Breast epithelium (tissue), 4 donors: ENCODE measurements at places on chromosomes 1 and 21. TPM values are rescaled to one million over a fixed set of nuclear protein-coding genes. Genes with fewer than 3 reads are reported as not detected.

DNA sequence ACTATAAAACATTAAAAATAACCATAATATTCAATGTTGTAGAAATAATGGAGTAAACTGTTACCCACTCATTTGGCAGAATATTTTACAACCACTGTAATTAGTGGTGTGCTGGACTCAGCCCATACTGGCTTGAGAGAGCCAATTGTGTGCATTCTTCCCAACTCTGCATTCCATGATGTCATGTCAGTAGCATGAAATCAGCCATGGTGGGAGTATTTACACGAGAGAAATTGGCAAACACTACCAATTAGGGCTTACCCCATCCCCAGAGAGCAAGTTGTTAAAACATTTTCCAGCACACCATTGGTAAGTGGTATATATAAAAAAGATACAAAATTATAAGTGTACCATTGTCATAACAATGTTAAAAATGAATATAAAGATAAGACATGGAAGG lies 19.1 kb upstream of the QSOX1 start:
- no peaks in the 10 kb centered on the region for H3K4me1 ChIP-seq
- H3K36me3 ChIP-seq, result no peaks in the 10 kb centered on the region
- no peak overlapping the region for H3K27ac ChIP-seq
- DNase-seq, result no peak
- H3K4me3 ChIP-seq, result no peak overlapping the region

GRCh38 chr1:86708920-86709319 lies 4.5 kb downstream of the SH3GLB1 start:
- H3K27ac ChIP-seq, result no peak overlapping the region
- H3K36me3 ChIP-seq, result no peaks in the 10 kb centered on the region
- H3K4me1 ChIP-seq, result no peaks in the 10 kb centered on the region
- H3K4me3 ChIP-seq, result no peak overlapping the region

- H3K27ac ChIP-seq, result peak overlapping the region; percentile 1
- DNase-seq, result no peak
- H3K36me3 ChIP-seq, result no peaks in the 10 kb centered on the region
- H3K27me3 ChIP-seq, result no peaks in the 10 kb centered on the region
- H3K4me3 ChIP-seq, result peak overlapping the region; percentile 19
Measured at GRCh38 chr1:59316497-59317128, 19.7 kb downstream of the FGGY start.

DNA sequence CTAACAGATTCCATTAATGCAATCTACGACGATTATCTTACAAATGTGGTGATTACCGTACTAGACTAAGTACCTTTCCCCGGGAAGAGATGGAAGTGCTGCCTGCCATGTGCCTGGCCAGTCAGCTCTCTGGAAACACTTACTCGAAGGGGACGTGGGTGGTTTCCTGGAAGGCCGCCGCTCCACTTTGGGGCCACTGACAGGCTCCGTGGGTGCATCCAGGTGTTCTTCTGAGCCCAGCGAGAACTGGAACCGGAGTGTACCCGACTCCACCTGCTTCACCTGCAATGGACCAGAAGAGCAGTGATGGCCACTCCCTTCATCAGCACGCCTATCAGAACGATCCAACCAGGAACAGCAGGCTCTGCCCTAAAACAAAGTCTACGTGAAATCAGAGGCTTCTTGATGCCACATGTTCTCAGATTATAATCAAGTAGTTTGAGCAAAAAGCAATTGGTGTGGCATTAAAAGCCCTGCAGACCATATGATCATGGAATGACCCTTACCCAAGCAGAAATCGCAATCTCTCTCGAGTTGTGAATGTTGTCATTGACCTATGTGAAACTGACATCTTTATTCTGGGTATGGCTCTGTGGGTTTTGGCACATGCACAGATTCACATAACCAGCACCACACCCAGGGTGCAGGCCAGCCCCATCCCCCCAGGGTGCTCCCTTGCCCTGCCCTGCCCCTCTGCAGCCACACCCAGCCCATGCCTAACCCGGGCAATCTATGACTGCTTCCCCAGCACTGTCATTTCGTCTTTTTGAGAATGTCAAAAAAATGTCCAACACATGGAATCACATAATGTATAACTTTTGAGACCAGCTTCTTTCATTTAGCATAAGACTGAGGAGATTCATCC lies 64.5 kb downstream of the NPHP4 start:
- H3K4me1 ChIP-seq, result no peaks in the 10 kb centered on the region
- no peak for DNase-seq
- no peak overlapping the region for H3K27ac ChIP-seq
- no peaks in the 10 kb centered on the region for H3K27me3 ChIP-seq

GRCh38 chr1:21317035-21317689 lies 26.9 kb upstream of the ECE1 start:
- no peaks in the 10 kb centered on the region for H3K27me3 ChIP-seq
- H3K4me1 ChIP-seq, result peaks cover 21% of the 10 kb centered on the region
- no peak for DNase-seq
- H3K36me3 ChIP-seq, result no peaks in the 10 kb centered on the region
- peak overlapping the region; percentile 94 for H3K27ac ChIP-seq

- H3K4me3 ChIP-seq, result no peak overlapping the region
- no peaks in the 10 kb centered on the region for H3K4me1 ChIP-seq
- H3K27ac ChIP-seq, result no peak overlapping the region
- H3K27me3 ChIP-seq, result no peaks in the 10 kb centered on the region
- H3K36me3 ChIP-seq, result no peaks in the 10 kb centered on the region
Measured at GRCh38 chr1:220579317-220579716, 51.4 kb downstream of the MARK1 start.

DNA sequence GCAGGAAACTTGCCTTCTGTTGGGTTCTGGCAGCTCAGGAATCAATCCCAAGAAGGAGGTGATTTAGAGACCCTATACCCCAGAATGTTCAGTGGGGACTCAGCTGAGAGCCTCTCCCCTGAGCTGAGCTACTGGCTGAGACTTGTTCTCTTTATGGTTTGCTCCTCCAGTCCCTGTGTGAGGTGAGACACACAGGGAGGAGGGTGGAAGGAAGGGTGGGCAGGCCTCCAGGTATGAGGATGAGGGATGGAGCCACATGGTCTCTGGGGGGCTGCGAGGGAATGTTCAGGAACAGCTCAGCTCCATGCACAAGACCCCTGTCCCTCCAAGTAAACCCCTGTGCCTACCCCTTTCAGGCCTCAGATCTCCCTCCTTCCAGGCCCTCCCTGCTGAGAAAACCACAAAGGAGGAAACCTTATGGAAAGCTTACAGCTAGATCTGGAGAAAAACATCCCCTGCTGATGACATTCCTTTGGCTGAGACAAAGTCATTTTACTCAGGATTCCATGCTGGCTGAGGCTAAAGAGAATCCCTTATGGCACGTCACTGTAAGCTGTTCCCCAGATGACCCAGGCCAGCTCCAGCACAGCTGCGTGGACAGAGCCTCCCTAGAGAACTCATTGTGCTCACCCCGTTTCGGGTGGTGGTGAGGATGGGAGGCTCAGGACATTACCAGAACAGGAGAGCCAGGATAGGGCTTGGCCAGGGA lies 91.5 kb upstream of the IPO9 start:
- H3K4me1 ChIP-seq, result peaks cover 2% of the 10 kb centered on the region
- no peak for DNase-seq
- H3K27ac ChIP-seq, result peak overlapping the region; percentile 57
- H3K27me3 ChIP-seq, result no peaks in the 10 kb centered on the region
- no peak overlapping the region for H3K4me3 ChIP-seq

DNA sequence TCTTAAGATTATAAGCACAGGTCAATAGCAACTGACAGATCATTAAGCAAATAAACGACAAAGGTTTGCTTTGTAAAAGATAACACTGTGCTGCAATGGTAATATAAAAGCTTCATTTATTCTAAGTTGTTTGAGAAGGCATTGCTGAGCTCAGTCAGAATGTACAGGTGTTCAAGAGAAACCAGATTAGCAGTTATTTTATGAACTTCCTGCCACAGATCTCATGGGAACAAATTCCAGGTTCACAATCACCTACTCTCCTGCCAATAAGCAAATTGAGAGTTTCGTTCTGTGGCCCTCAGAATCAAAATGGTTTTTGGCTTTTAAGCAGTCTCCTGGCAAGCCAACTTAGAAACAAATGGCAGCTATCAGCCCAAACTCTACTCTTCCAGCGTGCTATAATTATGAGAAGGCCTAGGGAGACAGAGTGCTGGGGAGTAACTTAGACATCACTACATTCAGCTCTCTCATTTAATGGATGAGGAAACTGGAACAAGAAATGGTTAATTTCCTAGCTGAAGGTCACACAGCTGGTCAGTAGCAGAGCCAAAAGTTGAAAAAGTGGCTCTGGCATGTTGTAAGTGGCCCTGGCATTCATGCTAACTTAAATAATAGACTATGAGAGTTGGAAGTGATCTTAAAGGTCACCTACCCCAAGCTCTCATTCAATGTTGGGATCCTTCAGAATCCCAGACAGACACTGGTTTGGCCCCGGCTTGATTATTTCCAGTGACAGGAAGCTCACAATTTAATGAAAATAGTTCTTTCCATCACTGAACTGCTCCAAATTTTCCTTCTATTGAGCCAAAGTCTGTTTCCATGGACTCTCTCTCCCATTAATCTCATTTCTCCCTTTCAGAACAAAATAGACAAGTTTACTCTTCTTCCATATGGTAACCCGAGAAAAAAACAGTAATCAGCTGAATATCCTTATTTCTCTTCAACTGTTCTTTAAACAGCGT lies 82.6 kb upstream of the EDEM3 start:
- H3K27me3 ChIP-seq, result no peaks in the 10 kb centered on the region
- H3K27ac ChIP-seq, result peak overlapping the region; percentile 73
- H3K36me3 ChIP-seq, result no peaks in the 10 kb centered on the region
- DNase-seq, result no peak

- H3K27ac ChIP-seq, result no peak overlapping the region
- H3K27me3 ChIP-seq, result no peaks in the 10 kb centered on the region
- no peak overlapping the region for H3K4me3 ChIP-seq
- no peaks in the 10 kb centered on the region for H3K36me3 ChIP-seq
- peak; percentile 40 for DNase-seq
- H3K4me1 ChIP-seq, result no peaks in the 10 kb centered on the region
Measured at GRCh38 chr21:46008893-46009621, 27.5 kb downstream of the COL6A1 start.

- H3K27ac ChIP-seq, result no peak overlapping the region
- H3K4me1 ChIP-seq, result no peaks in the 10 kb centered on the region
- H3K27me3 ChIP-seq, result no peaks in the 10 kb centered on the region
- no peaks in the 10 kb centered on the region for H3K36me3 ChIP-seq
- no peak for DNase-seq
- H3K4me3 ChIP-seq, result no peak overlapping the region
Measured at GRCh38 chr1:49036700-49037099, 260.0 kb upstream of the BEND5 start.

GRCh38 chr1:210239349-210240111 lies 6.9 kb downstream of the SERTAD4 start:
- no peak overlapping the region for H3K4me3 ChIP-seq
- H3K36me3 ChIP-seq, result no peaks in the 10 kb centered on the region
- no peaks in the 10 kb centered on the region for H3K27me3 ChIP-seq
- peak overlapping the region; percentile 2 for H3K27ac ChIP-seq
- no peaks in the 10 kb centered on the region for H3K4me1 ChIP-seq
- no peak for DNase-seq

DNA sequence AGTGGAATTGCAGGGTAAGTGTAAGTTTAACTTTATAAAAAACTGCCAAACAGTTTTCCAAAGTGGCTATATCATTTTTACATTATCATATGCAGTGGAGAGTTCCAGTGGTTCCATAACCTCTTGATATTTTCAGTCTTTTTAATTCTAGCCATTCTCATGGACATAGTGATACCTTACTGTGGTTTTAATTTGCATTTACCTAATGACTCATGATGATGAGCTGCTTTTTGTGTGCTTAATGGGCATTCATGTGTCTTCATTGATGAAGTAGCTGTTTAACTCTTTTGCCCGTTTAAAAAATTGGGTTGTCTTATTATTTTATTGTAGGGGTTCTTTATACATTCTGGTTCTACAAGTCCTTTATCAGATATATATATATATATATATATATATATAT lies 29.4 kb downstream of the SNX27 start:
- no peak for DNase-seq
- no peak overlapping the region for H3K4me3 ChIP-seq
- no peaks in the 10 kb centered on the region for H3K27me3 ChIP-seq
- no peak overlapping the region for H3K27ac ChIP-seq

- H3K36me3 ChIP-seq, result no peaks in the 10 kb centered on the region
- H3K4me3 ChIP-seq, result no peak overlapping the region
- H3K4me1 ChIP-seq, result no peaks in the 10 kb centered on the region
- no peaks in the 10 kb centered on the region for H3K27me3 ChIP-seq
Measured at GRCh38 chr1:117359561-117360289, 7.5 kb upstream of the MAN1A2 start.

- no peak for DNase-seq
- no peaks in the 10 kb centered on the region for H3K4me1 ChIP-seq
- H3K27ac ChIP-seq, result no peak overlapping the region
- H3K36me3 ChIP-seq, result no peaks in the 10 kb centered on the region
Measured at GRCh38 chr1:151581451-151581850, 30.4 kb upstream of the SNX27 start.

- H3K36me3 ChIP-seq, result no peaks in the 10 kb centered on the region
- no peak overlapping the region for H3K4me3 ChIP-seq
- no peak for DNase-seq
- H3K4me1 ChIP-seq, result no peaks in the 10 kb centered on the region
Measured at GRCh38 chr1:34688006-34688741, 66.7 kb upstream of the GJB5 start.

GRCh38 chr1:186605762-186606350 lies 74.4 kb downstream of the PTGS2 start:
- H3K27me3 ChIP-seq, result no peaks in the 10 kb centered on the region
- no peaks in the 10 kb centered on the region for H3K36me3 ChIP-seq
- H3K27ac ChIP-seq, result no peak overlapping the region
- no peaks in the 10 kb centered on the region for H3K4me1 ChIP-seq
- no peak overlapping the region for H3K4me3 ChIP-seq
- no peak for DNase-seq

DNA sequence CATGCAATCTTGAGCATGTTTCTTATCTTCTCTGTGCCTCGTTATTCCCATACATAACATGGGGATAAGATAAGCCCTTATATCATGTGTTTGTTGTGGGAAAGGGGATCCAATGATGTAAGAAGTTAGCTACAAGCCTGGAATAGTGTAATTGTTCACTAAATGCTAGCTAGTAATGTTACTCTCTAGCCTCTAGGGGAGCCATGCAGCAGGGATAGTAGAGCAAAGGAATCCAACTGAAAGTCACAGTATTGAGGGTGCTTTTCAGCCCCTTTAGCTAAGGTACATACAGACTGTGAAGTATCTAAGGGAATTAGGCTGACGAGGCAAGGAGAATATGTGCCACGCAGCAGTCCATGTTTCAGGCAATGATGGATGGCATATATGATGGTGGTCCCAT lies 46.9 kb downstream of the IL23R start:
- no peaks in the 10 kb centered on the region for H3K4me1 ChIP-seq
- H3K27ac ChIP-seq, result no peak overlapping the region
- DNase-seq, result no peak
- no peaks in the 10 kb centered on the region for H3K36me3 ChIP-seq

- no peak overlapping the region for H3K27ac ChIP-seq
- no peak for DNase-seq
- H3K27me3 ChIP-seq, result no peaks in the 10 kb centered on the region
- H3K36me3 ChIP-seq, result no peaks in the 10 kb centered on the region
- no peak overlapping the region for H3K4me3 ChIP-seq
Measured at GRCh38 chr1:88680471-88680870, 3.6 kb upstream of the PKN2 start.

ABCG1 gene
- total RNA-seq, result 26.2 TPM

CIART gene
- 2.6 TPM for total RNA-seq

TNFRSF18 gene
- 1.9 TPM for total RNA-seq

HIVEP3 gene
- 3.5 TPM for total RNA-seq

CHI3L1 gene
- total RNA-seq, result 426 TPM

FMO3 gene
- 5.3 TPM for total RNA-seq

AVPR1B gene
- total RNA-seq, result not detected

TEX38 gene
- not detected for total RNA-seq

POGZ gene
- total RNA-seq, result 72.6 TPM

SPATA46 gene
- total RNA-seq, result not detected

NBPF4 gene
- total RNA-seq, result 0.33 TPM

CD2 gene
- total RNA-seq, result 3.9 TPM

APH1A gene
- total RNA-seq, result 104 TPM

GUCA2B gene
- not detected for total RNA-seq

PTCH2 gene
- total RNA-seq, result 0.32 TPM

PLA2G2F gene
- not detected for total RNA-seq

LRRC3 gene
- 2.0 TPM for total RNA-seq
